ENCODE measurements at places on chromosomes 13 and 19. TPM values are rescaled to one million over a fixed set of nuclear protein-coding genes. Genes with fewer than 3 reads are reported as not detected.

TPTE2 gene
- 0.17 TPM for total RNA-seq

LRRC63 gene
- 1.5 TPM for total RNA-seq

PRODH2 gene
- not detected for total RNA-seq

EFNA2 gene
- not detected for total RNA-seq

BICRA gene
- total RNA-seq = 25.5 TPM

F7 gene
- total RNA-seq = not detected

UBE2L5 gene
- not detected for total RNA-seq

B3GNT8 gene
- total RNA-seq = 2.2 TPM

RETN gene
- not detected for total RNA-seq

GSX1 gene
- not detected for total RNA-seq

SYT5 gene
- not detected for total RNA-seq

PPP1R15A gene
- total RNA-seq = 53.3 TPM

SRRM5 gene
- 0.79 TPM for total RNA-seq

SHISA2 gene
- 0.32 TPM for total RNA-seq

ATP4B gene
- not detected for total RNA-seq

ZNF560 gene
- 0.06 TPM for total RNA-seq

TEX26 gene
- total RNA-seq = not detected

SYNGR4 gene
- total RNA-seq = not detected

FCGBP gene
- total RNA-seq = 7.1 TPM

PCP2 gene
- 1.2 TPM for total RNA-seq

SLC7A10 gene
- not detected for total RNA-seq

NANOS3 gene
- 0.48 TPM for total RNA-seq

OR7G2 gene
- not detected for total RNA-seq

RGL3 gene
- not detected for total RNA-seq

AMH gene
- 9.2 TPM for total RNA-seq

DZIP1 gene
- 0.05 TPM for total RNA-seq

ZNF20 gene
- total RNA-seq = 3.7 TPM

SYT3 gene
- total RNA-seq = not detected

MAMSTR gene
- 1.1 TPM for total RNA-seq

ZNF701 gene
- total RNA-seq = 30.5 TPM

MBD3L3 gene
- not detected for total RNA-seq

C1QTNF9B gene
- total RNA-seq = not detected

FUT2 gene
- total RNA-seq = not detected

LILRB3 gene
- total RNA-seq = 2.0 TPM

PSG1 gene
- not detected for total RNA-seq

ATXN8OS gene
- not detected for total RNA-seq

Measured in activated CD4-positive, alpha-beta T cell treated with anti-CD3 and anti-CD28 coated beads, Interleukin-2, amount 10 ng/mL, durations not matched to agents 7 days and 5 days (primary cell).